NCI-H1092 (cell line): ENCODE measurements at places on chromosomes 2 and 18.

GRCh38 chr2:142892715-142893114 lies 15.3 kb downstream of the KYNU start:
- no peak for DNase-seq

GRCh38 chr2:10229462-10230099 lies 73.1 kb upstream of the HPCAL1 start:
- no peak for DNase-seq

- peak; percentile 54 for DNase-seq
Measured at GRCh38 chr2:42493468-42494354, at the start of gene KCNG3. Gene KCNG3, minus strand, starts transcription at chr2:42493982. Its CDS starts 481 bp downstream, at chr2:42493501.

DNA sequence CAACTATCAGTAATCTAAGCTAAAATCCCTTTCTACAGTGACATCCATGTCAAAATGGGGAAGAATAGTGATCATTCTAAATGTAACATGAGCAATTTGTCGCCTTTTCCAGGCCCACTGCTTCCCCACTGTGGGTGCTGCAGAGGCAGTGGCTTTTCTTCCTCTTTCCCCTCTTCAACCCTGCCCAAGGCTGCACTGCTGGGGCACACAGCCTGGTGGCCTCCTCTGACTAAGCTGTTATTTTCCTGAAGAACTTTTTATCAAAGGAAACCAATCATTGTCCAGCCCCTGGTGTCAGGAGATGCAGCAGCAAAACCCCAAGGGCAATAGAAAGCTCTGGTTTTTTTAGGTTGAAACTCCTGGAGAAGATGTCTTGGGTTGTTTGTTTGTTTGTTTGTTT lies 117.6 kb upstream of the KLF7 start:
- no peak for DNase-seq

- no peak for DNase-seq
Measured at GRCh38 chr2:40282428-40282827, 169.5 kb downstream of the SLC8A1 start.

- no peak for DNase-seq
Measured at GRCh38 chr18:34514957-34515356, 195.1 kb upstream of the DTNA start.

DNA sequence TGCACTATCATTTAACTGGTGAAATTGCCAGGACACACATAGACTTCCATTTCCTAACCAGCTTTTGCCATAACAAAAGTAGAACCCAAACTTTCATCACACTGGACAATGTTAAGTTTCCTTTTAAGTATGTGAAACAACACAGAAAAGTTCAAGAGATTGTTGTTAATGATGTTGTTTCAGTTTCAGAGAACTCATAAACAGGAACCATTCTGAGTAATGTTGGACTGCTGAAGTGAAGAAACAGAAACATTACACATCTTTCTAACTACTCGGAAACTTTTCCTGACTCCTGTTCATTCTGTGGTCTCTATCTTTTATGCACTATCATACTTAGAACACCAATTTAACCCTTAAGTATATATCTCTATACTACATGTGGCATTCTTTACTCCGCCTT lies 179.2 kb downstream of the RIT2 start:
- DNase-seq: no peak

DNA sequence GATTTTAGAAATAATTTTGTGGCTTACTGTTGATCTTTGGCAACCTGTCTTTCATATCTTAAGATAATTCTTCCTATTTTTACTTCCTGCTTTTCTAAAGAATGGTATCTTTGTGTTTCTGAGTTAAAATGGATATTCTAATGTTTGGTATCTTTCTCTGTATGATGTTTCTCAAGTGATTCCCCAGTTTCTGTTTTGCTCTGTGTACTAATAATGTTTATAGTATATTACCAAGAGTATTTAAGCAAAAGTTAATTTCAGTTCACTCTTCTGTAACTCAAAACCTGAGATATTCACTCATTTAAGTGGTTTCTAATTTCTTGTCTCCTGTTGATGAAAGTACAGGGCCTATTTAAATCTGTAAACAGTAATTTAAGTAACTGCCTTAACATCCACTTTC lies 58.3 kb downstream of the CCDC150 start:
- no peak for DNase-seq

DNA sequence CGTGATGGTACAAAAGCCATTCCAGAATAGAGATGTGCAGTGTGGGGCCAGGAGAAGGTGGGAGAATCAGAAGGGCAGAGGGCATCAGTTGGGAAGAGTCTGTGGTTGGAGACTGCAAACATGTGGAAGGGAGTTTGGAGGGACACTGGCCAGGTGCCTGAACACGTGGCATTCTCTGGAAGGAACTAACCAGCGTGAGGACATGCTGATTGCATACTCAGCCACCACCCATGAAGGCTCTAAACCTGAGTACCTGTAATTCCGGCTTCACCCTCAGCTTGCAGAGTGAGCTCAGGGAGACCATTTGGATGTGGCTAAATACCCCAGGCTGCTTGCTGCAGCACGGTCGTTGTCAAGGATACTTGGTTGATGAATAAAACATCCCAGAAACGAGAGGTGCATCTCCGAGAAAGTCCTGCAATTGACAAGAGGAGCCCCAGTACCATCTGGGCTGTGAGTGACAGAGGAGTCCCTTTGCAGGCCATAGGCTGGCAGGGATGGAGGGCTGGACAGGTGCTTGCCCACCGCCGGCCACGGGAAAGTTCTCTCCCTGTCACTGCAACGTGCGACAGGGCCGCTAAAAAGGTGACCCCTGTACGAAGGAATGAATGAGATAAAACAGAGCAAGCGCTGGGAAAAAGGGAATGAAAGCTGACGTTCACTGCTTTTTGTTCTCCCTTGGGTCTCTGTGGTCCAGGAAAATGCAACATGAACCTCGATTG lies 5.0 kb downstream of the ACKR3 start:
- no peak for DNase-seq

DNA sequence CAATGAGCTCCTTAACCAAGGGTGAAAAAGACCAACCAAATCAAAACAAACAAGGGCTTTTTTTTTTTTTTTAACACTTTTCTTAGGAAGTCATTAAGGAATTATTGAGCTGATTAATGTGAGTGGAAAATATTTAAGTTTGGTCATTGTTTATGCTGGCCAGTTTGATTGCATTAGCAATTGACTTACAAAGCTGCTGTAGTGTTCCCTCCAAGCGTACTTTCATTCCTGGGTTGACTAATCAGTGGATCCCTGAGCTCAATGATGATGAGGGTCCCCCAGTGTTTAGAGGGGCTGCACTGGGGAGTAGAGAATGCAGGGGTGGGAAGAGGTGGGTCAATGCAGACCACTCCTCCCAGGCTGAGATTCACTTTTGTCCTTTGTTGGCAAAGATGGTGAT lies 119.3 kb downstream of the PRKCE start:
- DNase-seq: no peak

- no peak for DNase-seq
Measured at GRCh38 chr2:139876321-139876720, 1096.1 kb upstream of the NXPH2 start.

- no peak for DNase-seq
Measured at GRCh38 chr2:48901416-48901815, 145.9 kb upstream of the LHCGR start.

GRCh38 chr2:9573013-9573720 lies 17.5 kb upstream of the ADAM17 start:
- DNase-seq: no peak

DNA sequence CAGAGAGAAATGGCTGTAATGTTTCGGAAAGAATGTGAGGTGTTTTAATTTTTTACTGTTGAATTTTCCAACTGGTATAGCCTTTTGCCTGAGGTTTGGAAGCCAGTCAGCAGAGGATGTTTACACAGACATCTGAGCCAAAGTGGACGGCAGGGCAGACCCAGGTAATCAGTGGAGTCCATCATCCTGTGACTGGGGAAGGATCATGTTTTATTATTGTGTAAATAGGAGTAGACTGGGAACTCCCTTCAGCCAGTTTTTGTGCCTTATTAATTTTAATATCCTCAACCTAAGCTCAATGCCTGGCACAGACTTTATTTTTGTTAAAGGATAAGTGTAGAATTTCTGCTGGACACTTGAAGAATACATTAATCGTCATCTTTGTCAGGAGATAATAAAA lies 142.0 kb upstream of the GAREM1 start:
- peak; percentile 85 for DNase-seq

DNA sequence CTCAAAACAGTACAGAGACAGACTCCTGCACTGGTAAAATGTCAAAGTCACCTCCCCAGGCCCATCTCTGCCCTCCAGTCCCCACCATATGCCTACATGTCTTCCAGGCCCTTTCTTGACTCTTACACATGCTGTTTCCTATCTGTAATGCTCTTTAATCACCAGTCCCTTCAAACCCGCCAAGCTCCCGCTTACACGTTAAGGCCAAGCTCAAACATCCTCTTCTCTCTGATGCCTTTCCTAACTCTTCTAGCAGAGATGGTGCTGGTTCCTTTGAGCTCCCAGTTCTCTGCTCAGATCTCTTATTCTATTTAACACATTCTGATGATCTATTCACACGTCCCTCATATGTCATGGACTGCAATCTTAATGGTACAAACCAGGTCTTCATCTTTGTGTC lies 5.0 kb downstream of the EVA1A start:
- no peak for DNase-seq

GRCh38 chr2:112314856-112315255 lies 39.5 kb downstream of the ZC3H6 start:
- DNase-seq: no peak

DNA sequence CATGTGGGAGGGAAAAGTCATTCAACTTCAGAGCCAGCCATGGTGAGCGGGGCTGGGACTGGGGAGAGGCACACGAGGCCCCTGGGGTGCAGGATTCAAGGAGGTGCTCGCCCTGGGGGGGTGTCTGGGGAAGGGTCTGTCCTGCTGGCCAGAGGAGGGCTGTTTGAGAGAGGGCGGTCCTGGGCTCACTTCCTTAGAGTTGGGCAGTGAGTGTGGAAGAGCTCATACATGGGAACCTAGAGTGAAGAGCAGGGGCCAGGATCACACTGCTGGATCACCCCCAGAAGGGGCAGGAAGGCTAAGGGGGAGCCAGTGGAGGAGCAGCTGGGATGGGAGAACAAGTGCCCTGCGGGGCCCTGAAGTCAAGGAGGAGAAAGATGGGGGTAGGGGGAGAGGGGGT lies 6.5 kb downstream of the SH3BP4 start:
- no peak for DNase-seq

DNA sequence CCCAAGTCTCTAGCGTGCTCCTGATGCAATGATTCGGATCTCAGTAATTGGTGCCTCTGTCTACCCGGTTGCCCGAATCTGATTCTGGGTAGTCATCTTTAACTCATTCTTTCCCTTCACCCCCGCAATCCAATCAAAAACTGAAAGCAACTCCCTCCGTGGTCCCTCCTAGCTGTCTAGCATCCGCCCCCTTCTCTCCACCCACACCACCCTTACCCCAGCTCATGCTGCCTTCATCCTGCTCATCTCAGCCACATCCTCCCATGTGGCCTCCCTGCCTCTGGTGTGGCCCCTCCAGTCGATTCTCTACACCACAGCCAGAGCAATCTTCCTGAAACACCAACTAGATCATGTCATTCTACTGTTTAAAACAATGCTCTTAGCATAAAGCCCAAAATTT lies 62.3 kb downstream of the TTC32 start:
- DNase-seq: no peak

DNA sequence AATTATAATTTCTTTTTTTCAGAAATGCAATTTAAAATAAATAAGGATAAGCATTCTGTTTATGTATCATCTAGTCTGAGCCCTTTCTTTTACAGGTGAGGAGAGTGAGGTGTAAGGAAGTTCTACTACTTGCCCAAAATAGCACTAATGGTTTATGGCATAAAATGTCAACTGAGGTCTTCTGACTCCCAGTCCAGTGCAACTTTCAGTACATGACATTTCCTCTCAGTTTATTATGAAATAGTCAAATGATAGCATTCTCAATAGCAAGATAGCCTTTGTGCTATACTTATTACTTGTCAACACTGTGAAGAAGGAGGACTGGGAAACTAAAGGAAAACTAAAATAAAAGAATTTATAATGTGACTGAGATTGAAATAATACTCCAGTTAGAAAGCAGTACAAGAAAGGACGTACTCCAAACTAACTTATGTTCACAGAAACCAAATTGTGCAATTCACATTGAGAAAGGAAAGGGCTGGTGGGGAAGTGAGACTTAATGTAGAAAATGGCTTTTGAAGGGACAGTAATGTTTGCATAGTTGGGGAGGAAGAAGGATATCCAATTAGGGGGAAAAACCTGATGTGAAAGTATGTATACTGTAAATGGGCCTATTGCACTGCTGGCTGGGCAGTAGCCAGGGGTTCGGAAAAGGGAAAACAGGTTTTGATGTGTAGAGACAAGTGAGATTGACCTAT lies 166.7 kb upstream of the ZEB2 start:
- no peak for DNase-seq

GRCh38 chr2:165793161-165793778 lies 777 bp downstream of the GALNT3 start:
- DNase-seq: no peak

DNA sequence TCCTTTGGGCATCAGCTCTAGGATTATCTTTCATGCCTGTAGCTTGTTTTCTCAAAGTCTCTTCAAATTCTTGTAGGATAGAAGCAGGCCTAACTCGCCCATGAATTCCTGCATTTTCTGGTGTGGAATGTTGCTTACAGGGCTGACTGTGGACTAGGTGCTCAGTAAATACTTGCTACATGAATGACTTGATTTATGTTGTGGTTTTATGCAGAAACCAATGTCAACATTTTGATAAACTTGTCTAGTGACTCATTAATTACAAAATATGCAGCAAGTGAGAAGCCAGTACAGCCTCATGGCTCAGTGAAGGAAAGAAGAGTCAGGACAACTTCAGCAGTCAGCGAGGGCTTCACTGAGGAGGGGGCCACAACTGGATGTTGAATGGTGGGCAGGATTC lies 110.6 kb upstream of the SIX2 start:
- no peak for DNase-seq

DNA sequence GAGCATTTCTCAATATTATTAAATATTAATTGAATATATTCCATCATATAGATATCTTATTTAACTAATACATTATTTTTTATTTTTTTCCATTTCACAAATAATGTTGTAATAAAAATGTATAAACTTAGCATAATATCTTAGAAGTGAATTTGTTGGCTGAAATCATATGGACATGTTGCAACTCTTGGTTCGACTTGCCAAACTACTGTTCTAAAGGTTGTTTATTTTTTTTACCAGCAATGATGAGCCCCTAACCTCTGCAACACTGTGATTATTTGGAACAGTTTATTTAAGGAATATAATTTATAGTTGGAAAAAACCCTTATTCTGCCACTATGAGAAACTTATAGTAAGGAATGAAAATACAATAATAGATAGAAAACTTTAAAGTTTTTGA lies 8.8 kb upstream of the NAB1 start:
- no peak for DNase-seq

DNA sequence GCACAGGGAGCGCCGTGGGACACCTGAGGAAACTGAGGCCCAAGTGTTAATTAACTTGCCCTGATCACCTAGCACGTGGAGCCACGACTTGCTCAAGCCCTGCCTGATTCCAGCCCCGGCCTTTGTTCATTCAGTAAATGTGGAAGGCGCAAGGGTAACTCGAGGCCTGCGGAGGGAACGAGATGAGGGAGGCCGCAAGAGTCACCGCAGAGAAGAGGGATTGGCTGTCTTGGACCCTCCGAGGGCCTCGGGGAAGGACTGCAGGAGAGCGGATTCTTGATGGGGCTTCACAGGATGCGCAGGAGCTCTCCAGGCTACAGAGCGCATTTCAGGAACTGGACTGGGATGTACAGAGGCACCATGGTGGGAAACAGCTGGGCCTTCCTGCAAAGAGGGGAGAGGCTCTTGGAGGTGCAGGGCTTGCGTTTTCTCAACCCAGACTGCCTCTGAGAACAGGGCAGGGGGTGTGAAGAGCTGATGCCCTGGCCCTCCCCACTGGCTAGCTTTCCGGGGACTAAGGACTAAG lies 511 bp upstream of the ANKMY1 start:
- DNase-seq: no peak

- no peak for DNase-seq
Measured at GRCh38 chr2:38178556-38179419, 102.8 kb upstream of the CYP1B1 start.
